LNCaP clone FGC (cell line): ENCODE measurements at places on chromosomes 3 and 15.

GRCh38 chr3:150221904-150222523 lies 186.1 kb upstream of the TSC22D2 start:
- DNase-seq: no peak

- DNase-seq: no peak
Observed at GRCh38 chr15:74253211-74253921, 17.2 kb downstream of the CCDC33 start.

DNA sequence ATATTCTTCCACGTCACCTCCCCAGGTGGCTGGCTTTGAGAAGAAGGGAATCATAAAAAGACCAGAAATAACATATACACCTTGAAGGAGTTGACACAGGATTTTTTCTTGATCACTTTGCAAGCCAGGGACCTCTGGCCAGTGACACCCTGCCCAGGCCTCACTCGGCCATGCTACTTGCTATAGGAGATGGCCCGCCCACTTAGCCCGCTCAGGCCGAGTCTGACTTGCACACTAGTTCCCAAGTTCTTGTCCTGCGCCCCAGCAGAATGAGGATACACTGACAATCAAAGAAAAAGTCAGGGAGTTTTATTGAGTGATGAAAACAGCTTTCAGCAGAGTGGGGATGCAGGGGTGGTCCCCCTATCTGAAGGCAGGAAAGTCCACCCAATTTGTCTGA lies 1046.1 kb upstream of the CFAP20DC start:
- no peak for DNase-seq

DNA sequence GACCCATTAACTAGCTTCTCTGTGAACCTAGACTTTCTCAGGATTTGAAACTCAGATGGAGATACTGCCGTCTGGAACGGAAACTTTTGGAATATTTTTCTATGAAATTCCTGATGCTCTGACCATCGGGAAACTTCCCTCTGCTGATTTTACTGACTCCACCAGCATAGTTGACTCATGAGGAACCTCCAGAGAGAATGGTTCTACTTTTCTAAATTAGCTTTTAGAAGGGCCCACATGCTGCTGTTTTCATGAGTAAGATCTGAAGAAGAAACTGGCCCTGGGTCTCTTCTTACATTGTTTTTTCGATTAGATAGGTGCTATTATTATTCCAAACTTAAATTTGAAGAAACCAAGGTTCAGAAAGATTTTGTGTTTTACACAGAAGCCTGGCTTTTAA lies 326.3 kb upstream of the NR2E3 start:
- DNase-seq: no peak

DNA sequence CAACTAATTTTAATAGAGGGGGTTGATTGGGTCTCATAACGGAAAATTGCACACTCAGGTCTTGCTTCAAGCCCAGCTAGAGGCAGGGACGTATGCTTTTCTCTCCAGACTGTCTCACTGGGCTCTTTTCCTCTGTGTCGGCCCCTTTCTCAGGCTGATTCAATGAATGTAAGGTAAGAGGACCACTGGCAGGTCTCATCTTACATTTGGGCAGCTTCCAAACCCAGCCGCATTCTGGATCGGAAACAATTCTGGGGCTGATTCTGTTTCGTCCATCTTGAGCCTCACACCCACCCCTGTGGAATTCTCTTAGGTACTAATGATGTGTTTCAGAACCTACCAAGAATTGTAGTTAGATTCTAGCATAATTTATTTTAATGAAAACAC lies 40.7 kb downstream of the TMEM212 start:
- DNase-seq: no peak

GRCh38 chr3:142216321-142216720 lies 9.1 kb downstream of the GK5 start:
- DNase-seq: no peak

DNA sequence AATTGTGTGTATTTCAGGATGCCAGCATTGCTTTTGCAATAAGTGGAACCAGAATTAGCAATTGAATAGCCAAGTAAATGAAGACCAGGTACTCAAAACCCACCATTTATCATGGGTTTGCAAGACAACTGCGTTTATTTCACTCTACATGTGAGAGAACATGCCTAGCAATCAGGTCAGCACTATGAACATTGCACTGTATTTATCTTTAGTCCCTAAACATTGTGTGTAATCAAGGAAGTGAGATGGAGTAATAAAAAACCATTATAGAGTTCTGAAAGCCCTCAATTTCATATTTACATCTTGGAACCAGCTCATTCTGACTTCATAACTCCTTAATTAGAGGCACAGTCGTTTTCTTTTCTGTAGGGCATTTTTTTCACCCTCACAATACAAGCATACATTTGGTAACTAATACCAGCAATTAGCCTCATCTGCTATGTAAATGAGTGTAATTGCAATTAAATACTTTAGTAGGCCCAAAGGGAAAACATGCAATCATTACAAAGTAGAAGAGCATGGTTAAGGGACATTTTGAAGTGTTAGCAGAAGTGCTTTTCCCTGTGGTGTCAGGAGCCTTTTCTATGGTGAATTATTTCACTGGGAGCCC lies 153.1 kb upstream of the DPH6 start:
- DNase-seq: no peak

GRCh38 chr3:62261121-62261520 lies 112.2 kb downstream of the FEZF2 start:
- no peak for DNase-seq

DNA sequence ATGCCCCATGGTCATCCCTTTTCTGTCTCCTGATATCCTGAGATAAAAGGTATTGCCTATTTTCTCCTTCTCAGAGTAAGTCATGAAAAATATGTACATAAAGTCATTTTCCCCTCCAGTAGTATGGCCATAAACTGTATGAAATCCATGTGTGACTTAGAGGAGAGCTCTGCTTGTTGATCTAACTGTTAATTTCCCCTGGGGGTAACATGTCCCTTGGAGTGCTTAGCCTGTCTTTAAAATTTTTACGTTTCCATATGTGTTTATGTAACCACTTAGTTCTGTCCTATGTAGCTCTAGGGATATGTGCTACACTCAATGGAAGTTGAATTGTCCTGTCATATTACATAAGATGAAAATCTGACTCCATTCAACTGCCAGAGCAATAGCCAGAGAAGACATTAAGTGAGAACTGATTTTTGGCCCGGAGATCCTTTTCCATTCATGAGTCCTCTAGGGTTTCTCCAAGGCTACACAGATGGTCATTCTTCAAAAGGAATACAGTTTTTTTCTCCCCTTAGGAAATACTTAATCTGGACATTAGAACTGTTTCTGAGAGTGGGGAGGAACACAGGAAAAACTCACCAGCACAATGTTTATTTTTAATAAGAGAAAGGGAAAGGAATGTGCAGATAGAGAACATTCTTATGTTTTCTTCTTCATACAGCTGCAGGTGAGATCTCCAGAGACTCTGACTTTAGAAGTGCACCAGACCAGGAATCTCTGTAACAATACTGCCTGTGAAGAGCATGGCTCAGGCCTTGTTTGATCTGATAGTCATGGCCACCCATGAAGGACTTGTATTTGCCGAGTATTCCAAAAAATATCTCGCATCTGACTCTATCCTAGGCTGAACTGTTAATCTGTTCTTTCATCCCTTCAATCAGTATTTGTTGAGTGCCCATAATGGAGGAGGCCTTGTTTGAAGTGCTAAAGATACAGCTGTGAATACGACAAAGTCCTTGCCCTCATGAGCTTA lies 29.8 kb upstream of the CLRN1 start:
- DNase-seq: no peak

GRCh38 chr3:185067173-185067572 lies 85.7 kb downstream of the C3orf70 start:
- no peak for DNase-seq

- DNase-seq: peak; percentile 100
Observed at GRCh38 chr15:35308802-35309201, 223.7 kb upstream of the NANOGP8 start.

- DNase-seq: peak; percentile 63
Observed at GRCh38 chr15:68812597-68813431, 7.9 kb downstream of the ANP32A start.

DNA sequence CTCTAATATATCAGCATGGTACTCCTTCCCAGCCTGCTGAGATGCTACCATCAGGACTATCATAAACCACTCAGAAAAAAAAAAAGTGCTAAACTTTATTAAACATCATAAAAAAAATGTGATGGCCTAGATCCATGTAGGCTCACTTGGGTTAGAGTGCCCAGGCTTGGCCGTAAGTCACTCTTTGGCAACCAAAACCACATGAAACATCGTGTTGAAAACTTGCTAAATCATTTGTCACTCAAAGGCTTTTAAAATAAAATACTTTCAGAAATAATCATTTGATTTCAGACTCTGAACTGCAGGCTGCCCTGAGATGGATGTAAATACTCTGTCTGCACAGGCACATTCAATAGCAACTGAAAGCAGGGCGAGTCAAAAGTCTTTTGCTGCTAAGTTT lies 78.4 kb upstream of the WNT5A start:
- DNase-seq: no peak

GRCh38 chr3:187063286-187064121 lies 75.8 kb downstream of the RPL39L start:
- no peak for DNase-seq

DNA sequence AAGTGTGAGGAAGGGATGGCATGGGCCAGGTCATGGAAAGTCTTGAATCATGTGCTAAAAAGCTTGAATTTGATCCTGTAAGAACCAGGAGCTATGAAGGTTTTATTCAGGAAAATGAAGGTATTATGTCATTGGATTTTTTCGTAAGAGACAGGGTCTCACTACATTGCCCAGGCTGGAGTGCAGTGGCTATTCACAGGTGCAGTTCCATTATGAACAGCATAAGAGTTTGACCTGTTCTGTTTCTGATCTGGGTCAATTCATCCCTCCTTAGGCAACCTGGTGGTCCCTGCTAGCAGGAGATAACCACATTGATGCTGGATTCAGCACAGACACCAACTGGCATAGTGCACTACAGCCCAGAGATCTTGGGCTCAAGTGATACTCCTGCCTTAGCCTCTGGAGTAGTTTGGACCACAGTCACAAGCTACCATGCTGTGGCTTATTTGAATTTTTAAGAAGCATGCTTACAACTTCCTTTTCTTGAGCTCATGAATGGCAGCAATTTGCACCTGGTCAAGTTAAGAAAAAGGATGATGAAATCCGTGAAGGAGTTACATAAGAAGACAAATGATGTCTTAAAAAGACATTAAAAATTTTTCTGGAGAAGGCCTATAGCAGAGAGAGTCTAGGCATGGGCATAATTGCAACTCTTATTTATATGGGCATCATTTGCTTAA lies 79.1 kb downstream of the CADPS start:
- DNase-seq: no peak

- no peak for DNase-seq
Observed at GRCh38 chr15:41150279-41150678, 34.2 kb upstream of the INO80 start.

- DNase-seq: no peak
Observed at GRCh38 chr3:144590854-144591253, 619.2 kb downstream of the DIPK2A start.

- DNase-seq: no peak
Observed at GRCh38 chr15:75583701-75584100, 4.6 kb upstream of the PTPN9 start.

DNA sequence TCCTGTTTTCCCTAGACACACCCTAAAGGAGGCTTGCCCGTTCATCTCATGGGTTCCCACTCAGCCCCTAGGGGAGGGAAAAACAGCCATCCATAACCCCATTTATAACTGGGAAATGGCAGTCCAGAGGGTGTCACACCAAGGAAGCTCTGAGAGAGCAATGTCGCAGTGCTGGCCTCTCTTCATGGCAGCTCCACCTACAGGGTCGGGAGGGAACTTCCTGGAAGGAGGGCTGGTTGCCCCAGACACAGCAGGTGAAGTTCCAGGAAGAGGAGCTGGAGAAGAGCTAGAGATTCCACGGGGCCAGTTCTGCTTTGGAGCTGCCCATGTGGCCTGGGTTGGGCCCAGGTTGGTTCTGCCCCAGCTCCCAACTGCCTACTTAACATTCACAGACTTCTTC lies 22.3 kb upstream of the LINGO1 start:
- no peak for DNase-seq

DNA sequence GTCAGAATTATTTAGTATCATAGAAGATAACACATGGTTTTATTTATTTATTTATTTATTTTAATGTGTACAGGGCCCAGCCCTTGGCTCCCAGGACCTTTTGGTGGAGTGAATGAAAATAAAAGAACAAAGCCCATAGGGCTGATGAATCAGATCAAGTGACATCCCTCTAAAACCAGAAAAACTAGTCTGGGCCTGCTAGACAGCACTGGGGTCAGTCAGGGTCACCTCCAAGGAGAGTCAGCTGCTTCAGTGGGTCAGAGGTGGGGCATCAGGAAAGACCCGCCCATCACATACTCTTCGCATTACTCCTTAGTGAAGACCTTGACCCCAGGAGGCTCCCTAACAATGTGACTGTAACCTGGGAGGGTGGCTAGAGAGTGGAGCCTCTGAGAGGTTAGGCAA lies 12.8 kb downstream of the PPCDC start:
- peak; percentile 87 for DNase-seq

GRCh38 chr3:72068621-72069020 lies 283.7 kb upstream of the PROK2 start:
- no peak for DNase-seq

- DNase-seq: no peak
Observed at GRCh38 chr3:14299767-14300166, 102.6 kb upstream of the SLC6A6 start.

DNA sequence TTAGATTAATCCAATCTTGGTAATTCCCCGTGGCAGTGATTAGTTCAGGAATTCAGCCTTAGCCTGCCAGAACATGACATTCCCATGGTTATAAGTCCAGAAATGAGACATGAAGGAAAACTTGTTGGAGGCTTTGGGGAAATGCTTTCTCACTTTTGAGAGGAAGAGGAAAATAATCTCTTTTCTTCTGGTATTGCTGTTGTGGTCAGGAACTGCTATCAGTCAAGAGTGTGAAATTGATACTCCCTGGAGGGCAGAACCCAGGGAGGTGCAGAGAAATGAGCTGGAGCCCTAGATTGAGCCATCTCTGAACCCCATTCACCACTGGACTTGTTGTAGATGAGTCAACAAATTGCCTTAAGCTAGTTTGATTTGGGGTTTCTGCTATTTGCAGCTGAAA lies 38.6 kb upstream of the APH1B start:
- DNase-seq: no peak
